ENCODE measurements at places on chromosomes 1 and 21.

DNA sequence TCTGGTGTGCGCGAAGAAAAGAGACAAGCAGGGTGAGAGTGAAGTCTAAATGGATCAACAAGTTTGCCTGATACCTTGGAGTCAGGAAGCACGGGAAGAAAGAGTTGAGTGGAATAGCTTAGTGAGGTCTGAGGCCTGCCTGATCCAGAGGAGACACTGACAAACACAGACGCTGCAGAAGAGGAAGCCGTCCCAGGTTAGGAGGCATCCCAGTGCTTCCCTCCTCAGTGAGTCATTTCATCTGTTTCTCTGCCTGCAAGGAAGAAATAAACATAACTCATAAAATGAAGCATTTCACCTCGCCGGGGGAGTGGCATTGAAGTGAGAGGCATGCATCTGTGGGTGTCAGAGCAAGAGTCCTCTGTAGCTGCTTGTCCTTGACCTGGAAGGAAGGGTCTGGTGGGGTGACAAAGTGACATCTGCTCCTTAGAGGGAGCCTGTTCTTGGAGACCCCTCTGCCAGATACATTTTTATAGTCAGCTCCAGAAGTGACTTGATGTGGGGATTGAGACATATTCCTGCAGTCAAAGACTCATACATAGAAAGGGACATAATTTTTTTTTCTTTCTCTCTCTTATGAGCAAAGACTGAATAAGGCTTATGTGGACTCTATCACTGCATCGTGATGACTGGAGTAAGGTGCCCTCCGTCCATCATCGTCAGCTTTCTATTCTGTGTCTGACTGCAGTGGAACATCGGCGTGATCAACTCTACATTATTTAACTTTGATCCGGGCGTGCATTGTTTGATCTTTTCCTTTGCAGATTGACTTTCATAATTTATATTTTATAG lies 256.7 kb downstream of the KIF26B start:
- no peak for DNase-seq

DNA sequence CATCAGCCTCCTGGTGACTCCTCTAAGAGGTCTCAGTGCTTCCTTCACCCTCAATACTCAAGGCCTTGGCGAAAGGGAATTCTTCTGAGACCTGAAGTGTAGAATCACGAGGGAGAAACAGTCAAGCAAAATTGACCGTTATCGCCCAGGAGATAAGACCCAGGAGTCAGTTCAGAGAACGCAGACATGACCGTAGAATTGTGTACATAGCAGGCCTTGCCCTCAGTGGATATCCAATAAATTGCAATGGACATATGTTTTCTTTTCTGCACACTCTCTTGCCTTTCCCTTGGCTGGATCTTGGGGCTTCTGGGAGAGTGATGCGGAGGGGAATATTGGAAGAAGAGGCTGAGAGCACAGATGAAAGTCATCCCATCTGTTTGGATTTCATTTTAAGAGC lies 15.7 kb upstream of the ETS2 start:
- no peak for DNase-seq

GRCh38 chr1:73096841-73097240 lies 814.5 kb upstream of the NEGR1 start:
- no peak for DNase-seq

GRCh38 chr1:186512698-186513457 lies 52.0 kb upstream of the PDC start:
- no peak for DNase-seq

GRCh38 chr1:92834617-92835016 lies 2.8 kb downstream of the RPL5 start:
- DNase-seq = no peak

- peak; percentile 76 for DNase-seq
These were observed 880 bp downstream of the PRPF38B start for GRCh38 chr1:108692724-108693655.

Measured in activated gamma-delta T cell treated with Interleukin-2 at 50 U/mL for 16 hours (primary cell).